PC-3 (cell line): ENCODE measurements at places on chromosomes 5 and 9.

DNA sequence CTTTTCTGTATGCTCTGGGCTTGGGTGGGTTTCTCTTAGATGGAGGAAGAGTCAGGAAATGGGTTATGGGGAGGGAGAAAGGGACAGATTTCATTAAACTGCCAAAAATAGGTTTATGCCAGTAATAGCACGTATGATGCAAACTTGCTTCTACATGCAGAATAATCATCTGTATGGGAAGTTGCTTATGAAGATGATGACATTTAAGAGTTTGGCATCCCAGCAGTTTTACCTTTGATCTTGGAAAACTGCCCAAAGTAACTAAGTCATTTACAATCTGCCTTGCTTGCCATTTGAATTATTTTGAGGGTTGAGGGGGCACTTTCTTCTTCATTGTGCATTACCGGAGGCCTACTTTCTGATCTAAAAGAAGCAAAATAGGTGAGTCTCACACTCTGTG is 282.9 kb upstream of the ANKRD55 start:
- no peak for DNase-seq

GRCh38 chr9:128022886-128023285 is 42.1 kb upstream of the EEIG1 start:
- peak; percentile 39 for DNase-seq

GRCh38 chr5:101278011-101278687 is 375.1 kb upstream of the ST8SIA4 start:
- peak; percentile 71 for DNase-seq

DNA sequence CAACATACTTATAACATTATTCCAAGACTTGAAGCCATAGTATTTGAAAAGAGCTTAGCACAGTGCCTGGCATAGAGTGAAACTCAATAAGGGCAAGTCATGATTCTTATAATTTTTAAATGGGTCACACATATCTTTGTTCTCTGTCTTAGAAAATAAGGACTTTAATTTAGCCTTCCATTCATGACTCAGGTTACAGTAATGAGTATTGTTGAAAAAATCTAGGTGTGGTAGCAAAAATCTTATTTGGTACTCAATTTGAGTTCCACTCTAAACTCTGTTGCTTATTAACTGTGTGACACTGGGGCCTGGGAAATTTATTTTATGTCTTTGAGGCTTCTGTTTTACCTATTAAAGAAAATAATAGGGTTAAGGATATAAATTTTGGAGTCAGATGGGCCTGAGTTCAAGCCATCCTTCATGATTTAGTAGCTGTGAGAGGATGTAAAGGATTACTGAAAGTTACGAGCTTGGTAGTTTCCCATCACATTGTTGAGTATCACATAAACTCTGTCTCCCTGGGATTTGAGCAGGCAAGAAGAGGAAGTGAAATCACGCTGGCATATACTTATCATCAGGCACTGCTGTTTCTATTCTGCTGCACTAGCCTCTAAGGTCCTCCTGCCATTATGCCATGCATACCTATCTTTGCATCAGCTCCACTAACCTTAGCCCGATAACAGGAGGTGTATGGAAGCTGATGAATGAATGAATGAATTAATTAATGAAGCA is 1.5 kb downstream of the SPINK9 start:
- DNase-seq = peak; percentile 70
